Activated T-cell treated with anti-CD3 and anti-CD28 coated beads for 4 hours (primary cell): ENCODE measurements at places on chromosomes 7 and 10.

DNA sequence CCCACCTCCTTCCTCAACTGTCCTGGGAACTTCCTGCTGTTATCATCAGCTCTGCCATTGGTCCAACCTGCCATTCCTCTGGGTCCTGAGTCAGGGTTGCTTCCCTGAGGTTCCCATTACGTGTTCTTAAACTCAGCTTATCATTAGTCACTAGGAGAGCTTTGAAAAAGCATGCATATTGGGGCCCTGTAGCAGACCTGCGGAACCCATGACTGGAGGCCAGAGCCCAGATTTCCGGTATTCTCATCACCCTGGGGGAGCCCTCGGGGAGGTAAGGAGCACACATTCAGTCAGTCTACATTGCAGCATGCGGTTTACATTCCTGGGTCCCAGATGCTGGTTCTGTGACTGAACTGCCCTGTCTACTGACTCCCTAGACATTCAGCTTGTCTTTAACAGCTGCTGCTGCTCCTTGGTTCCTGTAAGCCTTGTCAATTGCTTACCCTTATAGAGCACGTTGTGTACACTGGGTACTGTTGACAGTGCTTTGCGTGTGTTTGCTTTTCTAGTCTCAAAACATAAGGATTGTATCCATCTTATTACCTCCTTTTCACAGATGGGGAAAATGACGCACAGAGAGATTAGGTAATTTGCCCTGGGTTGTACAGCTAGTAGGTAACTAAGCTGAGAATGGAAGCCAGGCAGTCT lies 12.8 kb downstream of the CDHR3 start:
- no peak for DNase-seq

DNA sequence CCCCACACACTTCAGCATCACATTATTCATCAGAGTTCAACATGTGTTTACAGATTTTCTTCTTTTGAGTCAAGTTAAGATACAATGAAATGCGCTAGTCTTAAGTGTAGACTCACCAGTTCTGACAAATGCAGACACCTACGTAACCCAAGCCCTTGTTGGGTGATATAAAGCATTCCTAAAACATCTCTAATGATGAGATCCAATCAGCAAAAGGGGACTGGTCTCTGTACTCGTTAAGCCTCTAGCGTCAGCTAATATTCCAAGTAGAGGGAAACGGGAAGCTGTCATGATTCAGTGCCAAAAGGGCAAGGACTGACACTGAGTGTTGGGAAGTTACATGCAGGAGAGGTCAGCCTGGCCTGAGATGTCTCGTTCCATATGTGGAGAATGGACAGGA lies 38.7 kb upstream of the TRIL start:
- DNase-seq: no peak

DNA sequence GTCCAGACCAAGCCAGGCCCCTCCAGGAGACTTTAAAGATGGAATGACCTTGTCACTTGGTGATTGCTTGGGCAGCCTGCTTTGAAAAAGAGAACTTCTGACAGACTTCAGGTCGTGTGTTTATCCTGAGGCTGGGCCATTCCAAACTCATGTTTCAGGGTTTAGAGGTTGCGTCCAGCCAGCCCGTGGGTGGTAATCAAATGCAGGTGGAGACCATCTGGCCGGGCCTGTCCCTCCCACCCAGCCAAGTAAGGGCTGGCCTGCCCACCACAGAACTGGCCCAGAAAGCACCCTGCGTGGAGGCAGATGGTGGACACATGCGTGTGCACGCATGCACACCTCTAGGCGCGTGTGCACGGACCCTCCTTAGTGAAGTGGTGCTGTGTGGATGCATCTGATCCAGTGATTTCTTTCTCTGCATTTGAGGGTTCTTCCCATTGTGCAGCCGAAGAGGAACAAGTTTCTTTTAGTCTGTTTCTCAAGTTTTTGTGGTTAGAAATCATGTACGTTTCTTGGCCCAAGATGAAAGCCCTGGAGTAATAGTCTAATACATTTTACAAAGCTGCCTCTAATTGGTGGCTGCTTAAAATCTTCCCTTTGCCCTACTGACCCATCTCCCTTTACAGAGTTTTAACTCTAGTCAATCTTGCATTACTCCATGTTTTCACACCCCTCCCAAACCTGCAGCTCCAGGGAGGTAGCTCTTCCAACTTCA lies 43.0 kb downstream of the SUFU start:
- no peak for DNase-seq

DNA sequence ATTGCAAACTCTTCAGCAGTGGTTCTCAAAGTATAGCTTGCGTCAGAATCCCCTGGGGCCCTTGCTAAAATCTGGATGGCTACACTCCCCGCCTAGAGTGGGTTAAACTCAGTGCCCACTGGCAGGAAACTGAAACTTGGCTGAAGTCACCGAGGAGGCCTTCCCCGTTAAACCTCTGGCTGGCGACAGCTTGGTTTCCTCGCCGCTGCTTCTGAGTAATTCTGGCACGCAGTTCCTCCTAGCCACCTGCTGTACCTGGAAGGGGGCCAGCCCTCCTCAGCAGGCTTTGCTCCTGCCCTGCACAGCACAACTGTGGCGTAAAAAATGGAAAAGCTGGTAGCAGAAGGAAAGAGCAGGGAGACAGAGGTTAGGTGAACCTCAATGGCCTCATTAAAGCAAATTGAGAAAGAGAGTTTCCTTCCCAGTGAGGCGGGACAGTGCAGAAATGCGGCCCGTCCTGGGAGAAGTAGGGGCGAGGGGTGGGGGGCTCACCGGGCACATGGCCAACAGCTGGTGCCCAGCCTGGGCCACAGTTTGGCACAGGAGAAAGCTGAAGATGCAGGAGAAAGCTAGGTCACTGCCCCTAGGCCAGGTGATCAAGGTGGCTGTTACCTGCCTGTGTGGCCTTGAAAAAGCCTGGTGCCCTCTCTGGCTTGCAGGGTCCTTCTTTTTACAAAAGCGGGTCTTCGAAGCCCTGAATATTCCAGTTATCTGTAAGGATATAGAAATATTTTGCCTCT lies 46.6 kb downstream of the ALOX5 start:
- DNase-seq: peak; percentile 32

DNA sequence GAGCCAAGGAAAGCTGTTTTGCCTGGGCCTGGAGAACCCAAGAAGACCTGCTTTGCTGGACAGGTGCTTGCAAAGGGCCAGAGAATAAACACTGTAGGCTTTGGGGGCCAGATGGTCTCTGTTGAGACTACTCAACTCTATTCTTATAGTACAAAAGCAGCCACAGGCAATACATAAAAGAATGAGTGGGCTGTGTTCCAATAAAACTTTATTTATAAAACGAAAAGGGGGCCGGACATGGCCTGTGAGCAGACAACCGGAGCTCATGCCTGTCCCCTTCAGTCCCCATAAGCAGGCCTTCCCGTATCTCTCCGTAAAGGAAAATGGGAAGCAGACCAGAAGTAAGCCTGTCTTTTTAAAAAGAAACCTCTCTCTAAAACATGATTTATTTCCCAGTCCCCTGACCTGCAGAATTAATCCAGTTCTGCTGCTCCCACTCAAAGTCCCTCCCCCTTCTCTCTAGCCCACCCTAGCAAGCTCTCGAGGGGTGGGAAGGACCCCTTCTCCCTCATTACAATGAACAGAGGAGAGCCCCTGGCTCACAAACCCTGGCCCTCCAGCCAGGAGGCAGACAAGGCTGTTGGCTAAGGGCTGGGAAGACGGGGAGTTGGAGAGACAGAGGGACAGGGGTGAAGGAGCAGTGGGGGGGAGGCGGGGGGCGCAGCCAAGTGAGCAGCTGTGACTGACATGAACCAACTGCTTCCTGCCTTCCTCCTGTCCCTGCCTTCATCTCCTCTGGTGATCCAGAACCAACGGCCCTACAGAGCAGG lies 177.8 kb downstream of the NEURL1 start:
- no peak for DNase-seq

- no peak for DNase-seq
Measured at GRCh38 chr10:116995648-116996047, 9.3 kb downstream of the SHTN1 start.

DNA sequence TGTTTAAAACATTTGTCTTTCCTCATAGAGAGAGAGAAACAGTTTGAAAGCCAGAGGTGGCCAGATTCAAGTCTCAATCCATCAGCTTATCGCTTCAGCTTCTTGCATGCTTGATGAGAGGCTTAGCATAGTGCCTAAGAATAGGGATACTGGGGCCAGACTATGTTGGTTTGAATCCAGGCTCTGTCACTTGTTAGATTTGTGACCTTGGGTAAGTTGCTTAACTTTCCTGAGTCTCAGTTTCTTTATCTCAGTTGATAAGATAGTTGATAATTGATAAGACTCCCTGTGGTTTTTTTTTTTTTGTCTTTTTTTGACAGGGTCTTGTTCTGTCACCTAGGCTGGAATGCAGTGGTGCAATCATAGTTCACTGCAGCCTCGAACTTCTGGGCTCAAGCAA lies 12.1 kb upstream of the CDK6 start:
- no peak for DNase-seq

DNA sequence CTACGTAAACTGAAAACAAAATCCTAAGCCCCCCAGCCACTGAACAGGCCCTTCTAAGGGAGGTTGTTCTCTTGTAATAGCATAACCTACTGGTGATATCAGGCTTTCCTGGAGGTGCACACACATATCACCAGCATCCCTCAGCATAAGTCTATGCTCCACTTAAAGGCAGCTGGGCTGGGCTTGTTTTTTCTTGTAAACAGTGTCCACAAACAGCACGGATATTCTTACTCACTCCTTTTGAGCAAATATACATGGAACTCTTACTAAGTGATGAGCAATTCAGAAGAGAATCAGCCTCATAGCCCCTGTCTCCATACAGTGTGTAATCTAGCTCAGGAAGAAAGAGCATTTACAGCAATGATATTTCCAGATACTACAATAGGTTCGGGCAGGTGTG lies 2.4 kb downstream of the LRIT1 start:
- DNase-seq: no peak

DNA sequence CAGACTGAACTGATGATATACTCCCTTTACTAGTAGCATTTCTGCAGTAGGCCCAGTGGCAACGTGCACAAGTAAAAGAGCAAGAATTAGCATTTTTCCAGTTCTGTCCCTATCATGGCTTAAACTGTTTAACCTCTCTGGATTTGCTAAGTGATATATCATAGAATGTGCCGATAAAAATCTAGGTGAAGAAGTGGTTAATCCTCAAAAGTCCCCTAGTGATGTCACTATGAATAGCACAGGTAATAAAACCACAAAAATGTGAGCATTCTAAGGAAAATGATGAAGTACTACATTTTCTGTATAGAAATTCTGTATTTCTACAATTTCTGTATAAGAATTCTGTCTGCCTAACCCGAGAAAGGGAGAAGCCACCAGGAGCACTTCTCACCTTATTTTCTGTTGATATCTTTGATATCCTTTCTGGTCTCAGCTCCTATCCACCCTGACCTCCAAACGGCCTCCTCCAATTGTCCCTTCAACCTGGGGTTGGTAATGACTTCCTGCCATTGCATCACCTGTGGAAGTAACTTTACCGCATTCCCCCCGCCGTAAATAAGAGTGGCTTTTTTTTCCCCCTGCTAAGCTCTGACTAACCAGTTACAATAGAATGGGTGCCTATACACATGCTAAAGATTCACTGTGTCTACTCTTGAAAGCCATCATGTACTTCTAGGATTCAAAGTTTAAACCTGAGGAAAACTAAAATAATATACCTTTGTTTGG lies 155.9 kb upstream of the ASAH2 start:
- no peak for DNase-seq

- DNase-seq: no peak
Measured at GRCh38 chr10:129161150-129161549, 305.9 kb upstream of the MGMT start.

DNA sequence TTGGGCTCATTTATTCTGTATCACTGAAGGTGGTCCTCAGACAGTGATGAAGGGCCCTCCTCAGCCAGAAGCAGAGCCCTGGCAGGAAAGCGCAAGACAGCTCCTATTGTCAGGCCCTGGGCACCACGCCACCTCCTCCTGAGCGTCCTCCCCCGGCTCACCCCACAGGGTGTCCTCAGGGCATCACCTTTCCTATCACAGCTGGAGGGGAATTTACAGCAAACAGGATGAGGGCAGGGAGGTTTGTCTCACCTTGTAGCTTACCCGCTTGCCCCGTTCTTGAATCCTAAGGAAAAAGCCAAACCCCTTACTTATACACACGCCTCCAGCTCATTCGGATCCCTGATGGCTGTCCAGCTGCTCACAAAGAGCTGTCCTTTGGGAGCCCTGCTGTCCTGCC lies 50.2 kb upstream of the LANCL2 start:
- no peak for DNase-seq

- DNase-seq: no peak
Measured at GRCh38 chr10:70106958-70107791, 25.4 kb downstream of the AIFM2 start.

- no peak for DNase-seq
Measured at GRCh38 chr10:89427629-89428028, 13.3 kb downstream of the IFIT5 start.

DNA sequence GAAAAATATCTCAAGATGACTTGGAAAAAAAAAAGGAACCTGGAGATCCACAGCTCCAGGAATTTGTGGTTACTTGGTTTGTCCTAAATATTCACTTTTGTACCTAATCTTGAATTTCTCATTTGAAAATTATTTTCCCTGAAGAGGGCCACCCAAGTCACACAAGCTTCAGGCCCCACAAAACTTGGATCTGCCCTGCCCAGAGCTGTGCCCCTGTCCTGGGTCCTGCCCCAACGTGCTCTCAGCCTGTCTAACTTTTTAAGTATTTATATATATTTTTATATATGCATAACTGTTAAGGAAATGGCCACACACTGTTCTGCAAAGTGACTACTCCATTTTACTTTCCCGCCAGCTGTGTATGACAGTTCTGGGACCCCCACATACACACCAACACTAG lies 123.5 kb downstream of the ARHGAP22 start:
- DNase-seq: no peak

DNA sequence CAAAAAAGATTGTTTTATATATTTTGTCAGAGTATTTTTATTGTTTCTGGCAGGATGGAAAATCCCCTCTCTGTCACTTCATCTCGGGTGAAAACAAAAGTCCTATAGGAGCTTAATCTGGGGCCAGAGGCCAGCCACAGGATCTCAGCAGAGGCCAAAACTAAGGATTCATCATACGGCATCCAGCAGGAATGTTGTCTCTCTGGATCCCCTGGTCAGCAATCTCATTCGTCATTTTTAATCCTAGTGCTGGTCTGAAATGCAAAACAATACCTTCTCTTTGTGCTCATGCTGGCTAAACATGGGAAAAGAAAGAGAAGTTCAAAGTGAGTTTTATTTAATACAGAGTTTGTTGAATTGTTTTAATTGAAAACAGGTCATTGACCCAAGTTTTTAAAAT lies 482.5 kb upstream of the AUTS2 start:
- no peak for DNase-seq

DNA sequence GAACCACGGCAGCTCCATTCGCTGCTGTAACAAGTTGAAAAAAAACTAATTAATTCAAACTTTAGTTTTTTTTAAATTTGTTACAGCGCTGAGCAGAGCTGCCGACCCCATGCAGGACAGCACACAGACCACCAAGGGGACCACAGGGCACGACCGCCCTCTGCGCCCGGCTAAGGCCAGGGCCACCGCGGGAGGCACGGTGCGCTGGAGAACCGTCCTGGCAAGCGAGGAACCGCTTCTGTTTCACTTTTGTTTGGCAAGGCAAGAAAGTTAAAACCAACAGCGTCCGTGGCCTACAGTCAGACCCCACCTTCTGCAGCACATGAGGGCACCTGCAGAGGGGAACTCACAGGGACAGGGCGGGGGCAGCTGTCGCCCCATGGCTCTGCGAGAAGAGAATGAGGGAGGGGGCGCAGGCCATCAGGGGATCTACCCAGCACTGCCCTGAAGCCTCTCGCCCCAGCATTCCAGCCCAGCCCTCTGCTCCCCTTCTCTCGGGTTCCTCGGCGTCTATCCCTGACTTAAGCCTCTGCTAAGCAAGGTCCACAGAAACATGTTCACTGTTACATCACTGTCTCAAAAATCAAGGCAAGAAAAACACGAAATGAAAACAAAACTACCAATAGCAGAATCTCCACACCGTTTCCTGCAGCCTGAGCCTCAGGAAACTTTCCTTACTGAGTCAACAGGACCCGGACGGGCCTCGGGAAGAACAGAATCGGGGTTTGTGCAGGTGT lies 204.4 kb downstream of the DIP2C start:
- DNase-seq: no peak
